ENCODE measurements at places on chromosomes 2 and 18. TPM values are rescaled to one million over a fixed set of nuclear protein-coding genes. Genes with fewer than 3 reads are reported as not detected.

NCK2 gene
- 10.7 TPM for polyA plus RNA-seq

MEP1B gene
- polyA plus RNA-seq, result not detected

GRB14 gene
- polyA plus RNA-seq, result 5.9 TPM

TGFA gene
- polyA plus RNA-seq, result 0.55 TPM

IHH gene
- not detected for polyA plus RNA-seq

RGPD3 gene
- polyA plus RNA-seq, result not detected

SPC25 gene
- polyA plus RNA-seq, result 7.0 TPM

SCYGR4 gene
- not detected for polyA plus RNA-seq

ANKRD36 gene
- polyA plus RNA-seq, result 15.3 TPM

NOTO gene
- not detected for polyA plus RNA-seq

GPR155 gene
- polyA plus RNA-seq, result 25.8 TPM

CD8B2 gene
- not detected for polyA plus RNA-seq

GRHL1 gene
- polyA plus RNA-seq, result 0.88 TPM

IL1RL1 gene
- not detected for polyA plus RNA-seq

GALNT13 gene
- polyA plus RNA-seq, result 17.3 TPM

SERPINB3 gene
- not detected for polyA plus RNA-seq

HOXD13 gene
- polyA plus RNA-seq, result not detected

CACNB4 gene
- 169 TPM for polyA plus RNA-seq

MBOAT2 gene
- polyA plus RNA-seq, result 27.3 TPM

PAX3 gene
- polyA plus RNA-seq, result 8.8 TPM

RAPGEF4 gene
- polyA plus RNA-seq, result 28.4 TPM

ARHGAP25 gene
- 1.6 TPM for polyA plus RNA-seq

PLCD4 gene
- polyA plus RNA-seq, result 13.9 TPM

EEF1B2 gene
- polyA plus RNA-seq, result 319 TPM

TXNDC2 gene
- not detected for polyA plus RNA-seq

GYPC gene
- not detected for polyA plus RNA-seq

TEX44 gene
- polyA plus RNA-seq, result not detected

SIX2 gene
- polyA plus RNA-seq, result not detected

C1QL2 gene
- polyA plus RNA-seq, result not detected

MARCO gene
- polyA plus RNA-seq, result not detected

RAMP1 gene
- polyA plus RNA-seq, result 38.6 TPM

LAMA1 gene
- not detected for polyA plus RNA-seq
